Neural crest cell (in vitro differentiated cells): ENCODE measurements at places on chromosomes 12 and 14. TPM values are rescaled to one million over a fixed set of nuclear protein-coding genes. Genes with fewer than 3 reads are reported as not detected.

DNA sequence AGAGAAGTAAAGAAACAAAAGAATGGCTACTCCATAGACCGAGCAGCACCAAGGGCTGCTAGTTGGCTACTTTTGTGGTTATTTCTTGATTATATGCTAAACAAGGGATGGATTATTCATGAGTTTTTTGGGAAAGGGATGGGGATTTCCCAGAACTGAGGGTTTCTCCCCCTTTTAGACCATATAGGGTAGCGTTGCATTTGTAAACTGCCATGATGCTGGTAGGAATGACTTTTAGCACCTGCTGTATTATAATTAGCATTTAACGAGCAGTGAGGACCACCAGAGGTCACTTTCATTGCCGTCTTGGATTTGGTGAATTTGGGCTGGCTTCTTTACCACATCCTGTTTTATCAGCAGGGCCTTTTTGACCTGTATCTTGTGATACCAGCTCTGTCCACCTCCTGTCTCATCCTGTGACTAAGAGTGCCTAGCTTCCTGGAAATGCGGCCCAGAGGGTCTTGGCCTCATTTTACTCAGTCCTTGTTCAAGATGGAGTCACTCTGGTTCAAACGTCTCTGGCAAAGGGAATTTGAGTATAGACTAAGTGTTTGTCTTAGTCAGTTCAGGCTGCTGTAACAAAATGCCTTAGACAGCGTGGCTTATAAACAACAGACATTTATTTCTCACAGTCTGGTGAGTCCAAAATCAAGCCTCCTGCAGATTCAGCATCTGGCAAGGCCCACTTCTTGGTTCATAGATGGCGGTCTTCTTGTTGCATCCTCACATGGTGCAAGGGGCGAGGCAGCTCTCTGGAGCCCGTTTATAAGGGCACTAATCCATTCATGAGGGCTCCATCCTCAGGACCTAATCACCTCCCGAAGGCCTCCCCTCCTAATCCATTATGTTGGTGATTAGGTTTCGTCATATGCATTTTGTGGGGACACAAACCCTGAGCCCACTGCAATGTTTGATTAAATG is 348.3 kb upstream of the SFSWAP start:
- DNase-seq = no peak
- H3K4me3 ChIP-seq = no peak overlapping the region
- H3K4me1 ChIP-seq = peaks cover 52% of the 10 kb centered on the region
- H3K36me3 ChIP-seq = peaks cover 7% of the 10 kb centered on the region

DNA sequence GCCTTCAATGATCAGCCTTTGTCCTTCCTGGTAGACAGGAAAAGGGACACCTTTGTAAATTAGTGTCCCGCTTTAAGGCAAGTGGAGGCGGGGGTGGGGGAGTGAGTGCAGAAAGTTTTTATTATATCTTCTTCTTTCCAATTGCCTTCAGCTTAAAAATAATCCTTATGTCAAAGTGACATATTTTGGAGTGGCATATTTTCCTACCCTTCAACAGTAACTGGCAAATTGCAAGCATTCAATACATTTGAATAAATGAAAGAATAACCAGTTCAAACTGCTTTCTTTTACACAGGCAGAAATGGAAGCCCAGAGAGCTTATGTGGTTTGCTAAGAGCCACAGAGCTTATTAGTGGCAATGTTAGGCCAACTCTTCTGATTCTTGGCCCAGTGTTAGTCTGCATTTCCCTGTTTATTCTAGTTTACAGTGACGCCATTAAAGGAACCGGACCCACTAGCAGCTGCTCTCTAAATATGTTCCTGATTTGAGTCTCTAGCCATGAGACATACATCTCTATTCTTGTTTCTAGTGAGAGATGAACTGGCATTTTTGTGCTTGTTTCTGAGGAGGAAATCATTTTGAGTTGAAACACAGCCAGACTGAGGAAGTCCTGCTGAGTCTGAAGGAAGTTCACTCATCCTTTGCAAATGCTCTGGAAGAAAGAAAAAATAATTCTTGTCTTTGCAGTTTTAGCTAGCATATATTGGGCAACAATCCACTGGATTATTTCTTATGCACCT is 468.7 kb downstream of the NOVA1 start:
- peak overlapping the region; percentile 79 for H3K27ac ChIP-seq
- H3K4me3 ChIP-seq = no peak overlapping the region
- no peaks in the 10 kb centered on the region for H3K27me3 ChIP-seq
- peaks cover 14% of the 10 kb centered on the region for H3K4me1 ChIP-seq

DNA sequence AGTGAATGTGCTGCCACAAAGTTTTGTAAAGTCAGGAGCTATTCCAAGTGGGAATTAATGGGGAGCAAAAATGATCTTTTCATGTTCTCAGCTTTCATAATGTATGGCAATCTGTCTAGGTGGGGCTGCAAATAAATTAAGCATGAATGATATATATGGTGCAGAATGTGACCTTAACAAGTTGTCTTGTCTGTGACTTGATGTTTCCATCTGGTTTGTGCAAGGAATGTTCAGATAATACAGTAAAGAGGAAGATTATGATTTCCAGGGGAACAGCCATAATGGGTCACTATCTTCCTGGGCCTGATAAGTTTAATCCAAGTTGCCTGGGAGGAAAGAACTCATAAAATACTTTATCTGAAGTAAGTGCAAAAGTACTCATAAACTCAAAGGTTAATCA is 1815.8 kb upstream of the FLRT2 start:
- H3K4me1 ChIP-seq = no peaks in the 10 kb centered on the region
- no peak overlapping the region for H3K27ac ChIP-seq
- no peaks in the 10 kb centered on the region for H3K36me3 ChIP-seq

DNA sequence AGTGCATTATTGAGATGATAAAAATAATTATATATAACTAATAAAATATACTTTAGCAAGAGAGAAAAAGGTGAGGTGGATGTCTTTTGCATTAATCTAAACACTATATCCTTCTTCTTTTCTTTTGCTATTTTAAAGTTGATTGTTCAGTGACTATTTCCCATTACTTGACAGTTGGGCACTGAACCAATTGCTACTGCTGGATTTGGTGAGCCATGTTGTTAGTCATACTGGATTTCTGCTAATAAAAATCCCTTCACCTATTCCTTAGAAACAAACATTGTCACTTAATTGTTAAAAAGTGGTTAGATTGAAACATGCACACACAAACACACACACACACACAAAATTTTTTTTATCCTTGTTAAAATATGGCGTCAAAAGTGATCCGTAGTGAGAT is 251.6 kb upstream of the ALG10 start:
- no peak for DNase-seq
- no peak overlapping the region for H3K27ac ChIP-seq
- H3K4me3 ChIP-seq = no peak overlapping the region

Gene COL2A1
- 384 and 386 TPM in 2 replicates for total RNA-seq

Gene TAC3
- 0.51 TPM in 1 of 2 replicates, not detected in the other for total RNA-seq
